ENCODE measurements at places on chromosomes 6 and 20.

- DNase-seq: no peak
Observed at GRCh38 chr20:50565383-50565782, 55.2 kb downstream of the PTPN1 start.

- peak; percentile 29 for DNase-seq
Observed at GRCh38 chr20:49171909-49172308, 16.2 kb downstream of the STAU1 start.

GRCh38 chr6:3350252-3350796, 91.6 kb downstream of the PSMG4 start:
- no peak for DNase-seq

DNA sequence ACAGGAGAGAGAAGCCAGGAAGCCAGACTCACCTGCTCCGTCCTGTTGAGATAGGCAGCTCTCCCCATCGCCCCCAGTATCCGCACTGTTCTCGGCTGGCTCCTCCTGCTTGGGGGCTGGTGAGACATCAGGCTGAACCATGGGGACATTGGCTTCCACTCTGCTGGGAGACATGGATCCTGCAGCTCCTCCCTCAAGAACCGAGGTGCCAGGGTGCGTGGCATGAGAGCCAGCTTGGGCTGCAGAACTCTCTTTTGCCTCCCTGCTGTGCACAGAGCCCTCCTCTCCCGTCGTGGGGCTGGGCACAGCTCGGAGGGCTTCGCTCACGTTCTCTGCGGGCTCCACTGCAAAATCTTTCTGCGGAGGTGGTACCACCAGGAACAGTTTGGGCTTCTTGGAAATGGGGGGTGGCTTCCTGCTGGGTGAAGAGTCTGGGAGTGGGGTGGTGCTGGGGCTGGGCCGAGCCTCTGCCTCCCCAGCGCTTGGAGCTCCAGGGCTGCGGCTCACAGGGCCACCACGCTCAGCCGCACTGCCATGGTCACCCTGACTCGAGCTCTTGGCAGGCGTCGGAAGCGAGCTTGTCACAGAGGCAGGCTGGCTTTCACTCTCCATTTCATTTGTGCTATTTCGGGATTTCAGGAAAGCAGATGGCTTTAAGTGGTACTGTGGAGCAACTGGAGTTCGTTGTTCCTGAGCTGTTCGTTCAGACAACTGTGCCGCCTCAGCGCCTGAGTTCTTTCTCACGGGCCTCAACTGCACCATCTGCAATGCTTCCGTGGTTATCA, 26.5 kb downstream of the HEBP2 start:
- DNase-seq: peak; percentile 46

- no peak for DNase-seq
Observed at GRCh38 chr6:11535801-11536230, 1.7 kb upstream of the TMEM170B start.

GRCh38 chr6:111592726-111593511, 12.8 kb downstream of the TRAF3IP2 start:
- no peak for DNase-seq

DNA sequence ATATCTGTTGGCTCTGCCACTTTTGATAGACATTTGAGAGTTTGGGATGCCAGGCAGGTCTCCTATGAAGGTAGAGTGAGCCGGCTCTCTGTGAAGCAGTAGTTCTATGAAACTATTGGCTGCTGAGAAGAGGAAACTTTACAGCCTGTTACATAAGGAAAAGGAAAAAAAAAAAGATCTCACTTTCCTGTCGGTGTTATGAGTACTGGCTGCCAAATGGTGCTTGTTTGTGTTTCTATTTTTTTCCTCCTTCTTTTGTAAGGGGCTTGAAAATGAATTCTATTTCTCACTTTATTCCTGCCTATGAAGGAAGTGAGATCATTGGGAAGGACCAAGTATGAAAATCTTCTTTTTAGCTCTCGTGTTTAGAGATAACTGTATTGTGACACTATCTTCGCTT, 73.1 kb upstream of the CLDN20 start:
- no peak for DNase-seq

GRCh38 chr6:56364827-56365339, 117.5 kb upstream of the COL21A1 start:
- DNase-seq: no peak

- DNase-seq: no peak
Observed at GRCh38 chr6:113146878-113147277, 710.3 kb upstream of the MARCKS start.

GRCh38 chr20:44495802-44496481, 20.3 kb downstream of the TTPAL start:
- no peak for DNase-seq

GRCh38 chr6:37005061-37005810, at the start of gene FGD2:
Gene FGD2, plus strand, starts transcription at chr6:37005655. Its CDS starts 163 bp downstream, at chr6:37005818.
- no peak for DNase-seq

- DNase-seq: no peak
Observed at GRCh38 chr20:19269737-19270340, 57.4 kb downstream of the SLC24A3 start.

Data from posterior cingulate gyrus (tissue), 11 donors.